ENCODE measurements at places on chromosomes 13 and 19.
A peak's percentile ranks its signal among the peaks of the same experiment; 100 is the strongest.

GRCh38 chr19:33064792-33065550 lies at the start of gene RHPN2:
Gene RHPN2, minus strand, starts transcription at chr19:33064888. Its CDS starts 36 bp downstream, at chr19:33064852.
- peak; percentile 90 for DNase-seq

GRCh38 chr13:99419591-99420243 lies 81.6 kb upstream of the TM9SF2 start:
- no peak for DNase-seq

GRCh38 chr19:50567052-50567841 lies 988 bp downstream of the LRRC4B start:
- DNase-seq, result no peak

DNA sequence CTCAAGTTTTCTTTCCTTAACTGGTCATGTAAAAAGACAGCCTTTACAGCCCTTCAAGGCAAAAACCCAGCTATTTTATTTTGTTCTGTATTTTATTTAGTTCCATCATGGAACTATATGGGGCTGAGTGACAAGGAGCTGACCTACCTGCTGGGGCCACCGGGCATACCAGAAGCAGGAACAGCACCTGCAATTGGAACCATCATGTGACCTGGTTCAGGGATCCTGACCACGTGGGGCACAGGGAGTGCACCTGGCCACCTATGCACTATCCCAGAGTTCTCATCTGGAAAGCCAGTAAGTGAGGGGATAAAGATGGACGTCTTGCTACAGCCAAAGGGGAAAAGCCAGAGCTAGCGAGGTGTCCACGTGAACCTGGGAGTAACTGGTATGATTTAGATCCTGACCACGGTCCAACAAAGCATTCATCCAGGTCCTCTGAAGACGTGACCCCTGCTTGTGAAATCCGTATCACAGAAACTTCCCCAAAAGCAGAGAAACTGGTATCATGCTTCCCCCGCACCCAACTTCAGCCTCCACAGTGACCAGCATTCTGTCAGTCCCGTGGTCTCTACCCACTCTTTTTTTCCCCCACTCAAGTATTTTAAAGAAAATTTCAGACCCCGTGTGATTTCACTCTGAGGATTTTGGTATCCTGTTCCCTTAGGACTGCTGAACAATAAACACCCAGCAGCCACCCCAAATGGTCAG lies 40.5 kb upstream of the SLC15A1 start:
- DNase-seq, result no peak

DNA sequence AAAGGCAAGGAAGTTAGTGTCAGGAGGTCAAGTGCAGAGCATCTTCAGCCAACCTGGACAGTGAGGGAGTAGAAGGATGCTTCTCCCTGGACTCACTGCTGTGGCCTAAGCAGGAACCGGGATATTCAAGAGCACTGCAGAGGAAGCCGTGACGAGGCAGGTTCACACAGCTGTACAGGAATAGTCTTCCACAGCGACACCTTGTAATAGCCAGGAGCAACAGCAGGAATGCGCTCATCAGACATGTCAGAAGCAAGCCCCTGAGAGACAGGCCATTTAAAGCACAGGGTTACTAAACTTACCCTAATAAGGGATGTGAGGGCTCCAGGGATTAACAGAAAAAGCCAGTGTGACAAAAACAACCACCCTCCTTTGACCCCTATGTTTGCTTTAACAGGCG lies 3.5 kb upstream of the MED26 start:
- DNase-seq, result no peak

- DNase-seq, result no peak
These were observed 10.3 kb upstream of the GARIN5A start for GRCh38 chr19:50486823-50487515.
